NCI-H2107 (cell line): ENCODE measurements at places on chromosomes 7 and 10.

- no peak for DNase-seq
Measured at GRCh38 chr7:16061630-16062029, 359.7 kb downstream of the CRPPA start.

DNA sequence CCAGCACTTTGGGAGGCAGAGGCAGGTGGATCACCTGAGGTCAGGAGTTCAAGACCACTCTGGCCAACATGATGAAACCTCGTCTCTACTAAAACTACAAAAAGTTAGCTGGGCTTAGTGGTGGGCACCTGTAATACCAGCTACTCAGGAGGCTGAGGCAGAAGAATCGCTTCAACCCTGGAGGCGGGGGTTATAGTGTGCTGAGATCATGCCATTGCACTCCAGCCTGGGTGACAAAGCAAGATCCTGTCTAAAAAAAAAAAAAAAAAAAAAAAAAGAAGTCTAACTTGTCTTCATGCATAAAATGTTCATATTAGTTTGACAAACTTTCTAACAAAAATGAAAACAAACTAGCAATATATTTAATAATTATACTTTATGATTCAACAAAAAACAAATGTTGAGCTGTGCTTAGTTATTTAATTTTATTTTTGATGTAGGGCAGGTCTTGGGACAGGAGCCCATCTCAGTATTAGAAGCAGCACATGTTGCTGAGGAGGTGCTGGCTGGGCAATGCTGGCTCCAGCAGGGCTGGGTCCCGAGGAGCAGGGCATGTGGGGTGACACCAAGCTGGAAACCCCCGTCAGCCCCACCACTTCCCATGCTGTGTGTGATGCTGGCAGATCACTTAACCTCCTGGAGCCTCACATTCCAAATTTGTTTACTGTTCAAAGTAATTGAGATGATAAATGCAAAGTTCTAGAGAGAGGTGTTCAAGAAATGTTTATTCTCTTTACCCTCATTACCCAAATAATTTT, 335.3 kb upstream of the KLF6 start:
- DNase-seq = no peak

DNA sequence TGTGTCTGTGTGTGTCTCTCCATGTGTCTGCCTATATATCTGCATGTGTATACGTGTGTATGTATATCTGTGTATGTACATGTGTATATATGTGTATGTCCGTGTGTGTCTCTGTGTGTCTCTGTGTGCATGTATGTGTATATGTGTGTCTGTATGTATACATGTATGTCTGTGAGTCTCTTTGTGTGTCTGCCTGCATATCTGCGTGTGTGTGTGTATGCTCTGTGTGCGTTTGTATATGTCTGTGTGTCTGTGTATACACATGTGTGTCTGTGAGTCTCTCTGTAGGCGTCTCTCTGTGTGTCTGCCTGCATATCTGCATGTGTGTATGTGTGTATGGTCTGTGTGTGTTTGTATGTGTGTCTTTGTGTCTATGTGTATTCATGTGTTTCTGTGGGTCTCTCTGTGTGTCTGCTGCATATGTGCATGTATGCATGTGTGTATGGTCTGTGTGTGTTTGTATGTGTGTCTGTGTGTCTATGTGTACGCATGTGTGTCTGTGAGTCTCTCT, 23.7 kb upstream of the KLF6 start:
- no peak for DNase-seq

GRCh38 chr10:94571528-94571927, 25.9 kb downstream of the HELLS start:
- DNase-seq = no peak

DNA sequence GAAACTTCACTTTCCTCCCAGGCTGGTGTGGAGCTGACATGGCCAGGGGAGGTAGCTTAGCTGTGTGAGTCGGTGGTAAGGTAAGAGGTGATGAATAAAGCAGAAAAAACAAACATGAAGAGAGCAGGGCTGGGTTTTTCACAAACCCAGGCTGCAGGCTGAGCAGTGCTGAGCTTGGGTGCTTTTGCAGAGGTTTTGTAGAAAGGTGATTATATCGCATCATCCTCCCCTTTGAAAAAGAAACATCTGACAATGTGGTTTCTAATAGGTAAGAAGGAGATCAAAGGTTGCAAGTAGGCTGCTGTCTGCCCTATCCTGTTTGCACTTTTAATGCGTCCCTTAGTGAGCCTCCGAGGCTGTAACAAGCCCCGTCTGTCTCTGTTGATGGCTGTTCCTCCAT, 69.6 kb upstream of the GRM8 start:
- no peak for DNase-seq

- DNase-seq = no peak
Measured at GRCh38 chr7:44310221-44310848, 15.1 kb downstream of the CAMK2B start.

DNA sequence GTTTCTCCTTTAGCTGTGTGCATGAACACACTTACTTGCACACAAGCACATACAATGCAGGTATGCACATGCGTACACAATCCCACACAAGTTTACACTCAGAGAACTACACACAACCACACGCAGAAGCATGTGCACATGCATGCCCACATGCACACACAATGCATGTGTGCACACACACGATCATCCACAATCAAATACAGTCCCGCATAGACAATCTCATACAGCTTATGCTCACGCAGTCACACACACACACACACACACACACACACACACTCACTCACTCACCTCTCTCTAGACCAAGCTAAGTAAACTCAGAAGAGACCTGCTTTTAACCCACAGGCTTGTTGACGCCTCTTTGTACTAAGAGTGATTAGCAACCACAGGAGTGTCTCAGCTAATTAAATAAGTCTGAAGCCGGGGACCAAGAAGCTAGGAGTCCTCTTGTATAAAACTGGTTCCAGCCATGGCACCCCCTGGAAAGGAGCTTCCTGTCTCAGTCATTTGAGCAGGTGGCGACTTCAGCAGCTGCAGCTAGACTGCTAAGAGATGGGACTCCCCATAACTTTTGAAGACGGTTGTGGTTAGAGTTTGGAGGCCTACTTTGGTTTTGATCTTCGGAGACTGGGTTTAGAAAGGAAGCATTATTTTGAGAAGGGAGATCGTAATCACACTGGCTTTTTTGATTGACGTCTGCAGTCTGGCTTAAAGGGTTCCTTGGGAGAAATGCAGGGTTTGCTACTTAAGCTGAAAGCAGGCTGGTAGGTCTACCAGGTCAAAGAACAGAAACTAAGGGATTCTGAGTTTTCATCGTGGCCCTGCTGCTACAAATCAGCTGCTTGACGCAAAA, 82.3 kb upstream of the ADRB1 start:
- no peak for DNase-seq

- peak; percentile 16 for DNase-seq
Measured at GRCh38 chr7:27130540-27131389, at the start of gene HOXA4. Gene HOXA4, minus strand, starts transcription at chr7:27130757. Its CDS starts 24 bp downstream, at chr7:27130733.

DNA sequence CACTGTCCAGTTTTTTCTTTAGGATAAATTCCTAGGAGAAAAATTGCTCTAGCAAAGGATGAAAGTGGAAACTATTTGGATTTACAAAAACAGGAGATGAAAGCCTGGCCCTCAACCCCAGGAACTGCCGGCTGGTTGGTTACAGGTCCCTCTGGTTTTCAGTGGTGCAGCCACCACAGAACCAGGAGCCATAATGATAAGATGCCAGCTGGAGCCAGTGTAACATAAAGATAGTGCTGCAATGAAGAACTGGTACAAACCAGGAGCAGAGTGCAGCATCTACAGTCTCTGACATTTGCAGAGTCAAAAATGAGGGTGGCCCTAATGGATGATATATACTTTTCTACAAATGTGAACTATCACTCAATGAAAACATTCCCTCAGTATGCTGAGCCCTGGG, 20.4 kb upstream of the NUP42 start:
- no peak for DNase-seq

DNA sequence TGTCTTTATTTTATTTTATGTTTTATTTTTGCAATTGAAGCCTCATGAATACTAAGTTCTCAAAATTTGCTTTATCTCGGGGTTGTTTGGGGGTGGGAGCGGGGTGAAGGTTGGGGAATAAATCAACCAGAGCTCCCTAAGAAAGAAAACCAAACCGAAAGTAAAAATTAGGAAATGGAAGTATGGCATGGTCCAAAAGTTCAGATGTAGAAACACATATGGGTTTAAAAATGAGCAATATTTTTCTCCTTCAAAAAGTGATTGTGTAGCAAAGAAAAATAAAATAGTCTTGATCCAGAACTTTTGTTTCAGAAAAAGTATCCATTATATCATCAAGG, 177.4 kb upstream of the PLXDC2 start:
- no peak for DNase-seq

GRCh38 chr7:75604408-75604807, 112.3 kb downstream of the SPDYE5 start:
- no peak for DNase-seq

- DNase-seq = no peak
Measured at GRCh38 chr7:34277016-34277802, 371.9 kb downstream of the BMPER start.

DNA sequence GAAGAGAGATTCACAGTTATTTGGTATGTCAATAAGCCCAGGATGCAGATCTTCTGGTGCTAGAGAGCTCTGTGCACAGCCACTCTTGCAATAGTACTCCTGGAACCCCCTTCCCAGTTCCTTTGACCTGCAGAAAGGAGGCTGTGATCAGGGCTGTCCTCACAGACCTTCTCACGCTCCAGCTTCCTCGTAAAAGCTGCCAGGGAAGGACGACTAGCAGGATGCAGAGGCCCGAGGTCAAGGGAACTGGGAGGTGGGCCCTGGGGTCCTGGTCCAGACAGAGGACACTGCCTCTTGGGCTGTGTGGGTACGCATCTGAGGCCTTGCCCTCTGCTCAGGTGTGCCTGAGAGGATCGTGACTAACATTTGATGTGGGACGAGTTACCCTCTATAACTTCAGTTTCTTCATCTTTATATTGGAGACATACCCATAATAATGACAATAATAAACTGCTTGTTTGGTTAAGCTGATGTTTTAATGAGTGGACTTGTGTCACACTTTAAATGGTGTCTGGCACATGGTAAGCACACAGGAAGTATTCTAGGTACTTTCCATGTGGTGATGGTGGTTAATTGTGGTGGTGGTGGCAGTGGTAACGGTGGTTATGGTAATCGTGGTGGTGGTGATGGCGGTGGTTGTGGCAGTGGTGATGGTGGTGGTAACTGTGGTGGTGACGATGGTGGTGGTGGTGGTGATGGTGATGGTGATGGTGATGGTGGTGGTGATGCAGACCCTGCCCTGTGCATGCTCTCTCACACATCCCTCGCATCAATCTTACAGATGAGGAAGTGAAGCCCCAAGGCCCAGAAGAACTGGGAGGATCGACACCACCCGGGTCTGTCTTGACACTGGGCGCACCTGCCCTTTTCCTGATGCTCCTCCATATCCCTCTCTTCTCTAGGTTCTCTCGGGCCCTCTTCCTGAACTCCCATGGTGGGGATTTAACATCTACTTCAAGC, 235.2 kb upstream of the GRB10 start:
- DNase-seq = no peak

- no peak for DNase-seq
Measured at GRCh38 chr7:125568799-125569198, 639.2 kb upstream of the POT1 start.

GRCh38 chr10:80535671-80536360, 1.9 kb upstream of the SH2D4B start:
- no peak for DNase-seq

- no peak for DNase-seq
Measured at GRCh38 chr7:18780266-18780665, 284.7 kb downstream of the HDAC9 start.

- DNase-seq = no peak
Measured at GRCh38 chr7:26590709-26591108, 273.7 kb downstream of the SKAP2 start.

- DNase-seq = no peak
Measured at GRCh38 chr10:130804281-130804680, 507.2 kb downstream of the TCERG1L start.

DNA sequence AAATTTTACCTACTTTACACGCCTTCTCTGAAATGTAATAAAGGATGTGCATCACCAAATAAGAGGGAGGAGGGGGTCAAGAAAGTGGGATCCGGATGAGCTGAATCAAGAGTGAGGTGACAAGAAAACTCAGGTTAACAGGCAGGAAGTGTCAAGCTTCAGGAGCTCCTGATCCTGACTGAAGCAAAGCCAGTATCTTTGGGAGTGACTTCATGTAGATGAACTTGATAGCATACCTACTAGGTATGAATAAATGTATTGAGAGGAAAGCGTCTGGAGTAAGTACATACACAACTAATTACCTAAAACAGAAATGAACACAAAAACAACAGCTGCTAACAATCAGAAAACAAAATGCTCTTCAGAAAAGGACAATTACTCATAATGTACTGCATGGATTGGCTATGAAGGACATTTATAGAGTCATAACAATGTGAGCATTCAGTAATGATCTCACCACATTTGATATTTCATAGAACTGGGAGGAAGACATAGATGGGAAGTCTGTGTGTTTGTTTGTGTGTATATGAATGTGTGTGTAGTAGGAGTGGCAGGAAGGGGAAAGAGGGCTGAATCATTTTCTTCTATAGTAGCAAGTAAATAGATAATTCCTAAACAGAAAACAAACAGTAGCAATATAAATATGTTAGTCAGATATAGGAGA, 29.4 kb downstream of the PRKG1 start:
- no peak for DNase-seq

DNA sequence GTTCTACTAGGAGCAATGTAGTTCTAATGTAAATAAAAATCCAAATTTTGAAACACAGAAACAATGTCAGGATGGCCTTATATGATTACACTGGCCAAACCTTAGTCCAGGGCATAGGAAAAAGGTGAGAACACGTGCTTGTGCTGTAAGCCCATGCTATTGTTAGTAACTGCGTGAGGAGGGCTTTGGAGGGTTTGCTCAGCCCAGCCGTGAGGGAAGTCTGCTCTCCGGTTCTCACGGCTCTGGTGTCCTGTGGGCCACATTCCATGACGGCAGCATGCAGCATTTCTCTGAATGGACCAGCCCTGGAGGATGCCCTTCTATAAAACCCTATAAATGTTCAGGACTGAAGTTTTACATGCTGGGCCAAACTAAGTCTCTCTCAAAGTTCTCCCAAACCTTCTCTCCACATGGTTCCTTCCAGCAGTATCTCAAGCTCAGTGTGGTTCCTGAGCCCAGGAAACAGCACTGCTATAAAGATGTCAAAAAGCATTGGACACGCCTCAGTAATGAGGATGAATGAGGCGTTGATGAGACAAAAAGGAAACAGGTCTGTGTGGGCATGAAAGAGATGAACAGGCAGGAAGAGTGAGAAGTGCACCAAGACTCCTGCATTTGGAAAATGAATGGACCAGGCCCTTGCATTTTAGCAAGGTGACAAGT, 174.8 kb upstream of the CDCA7L start:
- DNase-seq = no peak

- DNase-seq = no peak
Measured at GRCh38 chr7:54180796-54181195, 361.4 kb upstream of the VSTM2A start.

DNA sequence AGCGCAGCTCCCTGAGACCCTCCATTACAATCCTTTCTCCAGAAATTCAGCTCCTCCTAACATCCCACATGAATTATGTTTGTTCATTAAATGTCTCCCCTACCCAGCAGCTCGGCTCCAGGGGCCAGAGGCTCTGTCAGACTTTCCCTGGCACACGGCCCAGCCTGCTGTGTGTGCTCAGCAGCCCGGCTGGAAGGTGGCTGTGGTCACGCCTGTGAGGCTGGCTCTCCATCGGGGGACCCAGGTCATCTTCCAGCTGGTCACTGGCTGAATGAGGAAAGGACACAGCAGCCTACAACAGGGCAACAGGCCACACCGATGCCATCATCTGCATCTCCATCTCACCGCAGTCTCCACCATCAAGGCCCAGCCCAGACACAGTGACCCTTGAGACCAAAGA, 219.8 kb downstream of the MAD1L1 start:
- peak; percentile 49 for DNase-seq
